ENCODE measurements at places on chromosomes 2 and 18. TPM values are rescaled to one million over a fixed set of nuclear protein-coding genes. Genes with fewer than 3 reads are reported as not detected.

TFPI gene
- total RNA-seq, result 253 TPM

AGXT gene
- total RNA-seq, result 0.61 TPM

- no peak overlapping the region for H3K4me3 ChIP-seq
- peaks cover 2% of the 10 kb centered on the region for H3K27me3 ChIP-seq
- no peak overlapping the region for H3K27ac ChIP-seq
- peaks cover 10% of the 10 kb centered on the region for H3K36me3 ChIP-seq
- DNase-seq, result no peak
Observed at GRCh38 chr2:203492965-203493364, 42.1 kb downstream of the RAPH1 start.

E2F6 gene
- total RNA-seq, result 13.8 TPM

DNA sequence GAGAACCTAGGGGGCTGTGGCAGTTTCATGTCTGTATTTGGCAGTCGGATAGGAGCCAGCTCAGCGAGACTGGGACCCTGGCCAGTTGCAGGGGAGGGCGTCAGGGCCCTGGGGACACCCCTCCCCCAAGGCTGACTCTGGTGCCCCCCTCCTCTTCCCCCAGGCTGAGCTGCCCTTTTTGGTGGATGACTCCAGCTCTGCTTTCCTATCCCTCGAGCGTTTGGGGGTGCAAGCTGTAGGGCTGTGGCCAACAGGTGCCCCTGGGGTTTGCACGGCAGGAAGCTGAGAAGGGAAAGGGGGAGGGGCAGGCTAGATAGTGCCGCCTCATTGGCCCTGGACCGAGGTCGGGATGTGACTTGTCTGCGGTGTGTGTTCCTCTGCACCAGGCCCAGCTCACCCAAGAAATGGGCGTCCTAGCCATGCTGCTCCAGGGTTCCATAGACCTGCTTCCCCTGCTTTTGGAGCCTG is 26.4 kb downstream of the SPEG start:
- no peaks in the 10 kb centered on the region for H3K27me3 ChIP-seq
- H3K4me3 ChIP-seq, result no peak overlapping the region
- peak overlapping the region; percentile 86 for H3K27ac ChIP-seq
- H3K4me1 ChIP-seq, result no peaks in the 10 kb centered on the region

KCNG2 gene
- total RNA-seq, result 1.7 TPM
